ENCODE measurements at places on chromosomes 16 and 17.

- no peak for DNase-seq
Observed at GRCh38 chr17:29433541-29433940, 43.4 kb downstream of the TAOK1 start.

- DNase-seq, result no peak
Observed at GRCh38 chr17:20948984-20949777, 93.6 kb downstream of the USP22 start.

DNA sequence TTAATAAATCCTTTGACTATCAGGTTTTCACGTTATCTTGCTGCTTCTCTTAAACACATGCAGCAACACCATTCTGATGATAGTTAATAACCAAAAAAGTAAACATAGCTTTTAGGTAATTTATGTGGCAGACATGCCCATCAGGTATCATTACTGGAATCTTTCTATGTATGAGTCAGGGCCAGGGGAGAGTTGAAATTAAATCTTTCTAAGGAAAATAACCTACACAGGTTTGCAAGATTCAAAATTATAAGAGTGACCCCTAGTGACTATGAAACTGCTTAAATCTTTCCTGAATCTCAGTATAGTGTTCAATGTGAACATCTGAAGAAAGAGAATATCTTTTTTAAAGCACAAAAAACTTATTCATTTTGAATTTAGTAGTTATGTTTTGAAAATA is 666.6 kb downstream of the CDH11 start:
- DNase-seq, result no peak

GRCh38 chr16:88697831-88698615 is 8.2 kb downstream of the RNF166 start:
- no peak for DNase-seq

DNA sequence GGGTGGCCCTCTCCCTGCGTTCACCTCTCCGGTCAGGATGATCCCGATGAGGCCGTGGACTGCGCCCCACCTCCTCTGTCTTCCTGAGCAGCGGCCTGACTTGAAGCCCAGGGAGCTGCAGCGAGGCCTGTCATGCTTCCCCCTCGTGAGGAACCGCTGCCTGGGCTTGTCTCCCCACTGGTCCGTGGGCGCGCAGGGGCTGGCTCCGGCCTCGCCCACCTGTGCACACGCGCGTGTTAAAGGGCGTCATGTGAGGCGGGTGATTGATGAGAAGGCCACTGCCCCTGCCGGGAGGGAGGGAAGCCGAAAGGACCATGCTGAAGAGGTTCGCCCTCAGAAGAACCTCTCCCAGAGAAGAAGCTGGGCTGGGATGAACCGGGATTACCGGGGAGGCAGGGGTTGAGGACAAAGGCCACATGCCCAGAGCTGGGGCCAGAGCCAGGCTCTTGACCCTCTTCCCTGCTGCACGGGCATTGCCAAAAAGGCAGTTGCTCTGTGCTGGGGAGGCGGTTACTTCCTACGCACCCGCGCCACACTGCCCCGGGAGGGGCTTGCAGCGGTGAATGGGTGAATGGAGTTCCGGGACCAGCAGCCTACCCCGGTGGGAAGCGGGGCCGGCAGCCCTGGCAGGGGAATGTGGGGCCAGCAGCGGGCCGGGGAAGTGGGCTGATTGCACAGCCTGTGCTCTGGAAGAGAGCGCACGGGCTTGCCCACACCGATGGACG is 85.9 kb upstream of the GSE1 start:
- no peak for DNase-seq

DNA sequence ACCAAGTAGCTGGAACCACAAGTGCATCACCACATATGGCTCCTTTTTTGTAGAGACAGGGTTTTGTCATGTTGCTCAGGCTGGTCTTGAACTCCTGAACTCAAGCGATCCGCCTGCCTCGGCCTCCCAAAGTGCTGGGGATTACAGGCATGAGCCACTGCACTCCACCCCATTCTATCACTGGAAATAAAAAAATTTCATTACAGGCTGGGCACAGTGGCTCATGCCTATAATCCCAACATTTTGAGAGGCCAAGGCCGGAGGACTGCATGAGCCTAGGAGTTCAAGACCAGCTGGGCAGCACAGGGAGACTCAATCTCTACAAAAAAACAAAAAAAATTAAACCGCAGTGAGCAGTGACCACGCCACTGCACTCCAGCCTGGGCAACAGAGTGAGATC is 60.1 kb downstream of the BRIP1 start:
- DNase-seq, result no peak

DNA sequence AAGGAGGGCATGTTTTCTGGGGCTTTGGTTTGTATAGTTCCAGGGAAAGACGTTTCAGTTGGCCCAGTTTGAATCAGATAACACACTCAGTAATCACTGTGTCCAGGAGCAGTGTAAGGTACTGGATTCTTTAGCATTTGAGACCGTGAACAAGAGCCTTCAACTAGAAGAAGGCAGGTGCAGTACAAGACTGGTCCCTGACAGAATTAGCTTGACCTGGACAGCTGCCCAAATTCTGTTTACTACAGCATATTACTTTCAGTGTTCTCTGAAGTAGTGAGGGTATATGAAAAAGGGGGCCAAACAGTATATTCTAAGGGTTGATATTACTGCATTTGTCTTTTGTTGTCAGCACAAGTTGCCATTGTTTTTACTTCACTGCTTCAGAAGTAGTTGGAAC is 81.3 kb downstream of the COX10 start:
- DNase-seq, result no peak

GRCh38 chr17:36850790-36851189 is 86.5 kb upstream of the LHX1 start:
- no peak for DNase-seq
